ENCODE measurements at places on chromosomes 11 and 22.

GRCh38 chr11:15568440-15568839 is 453.7 kb downstream of the INSC start:
- DNase-seq, result no peak

DNA sequence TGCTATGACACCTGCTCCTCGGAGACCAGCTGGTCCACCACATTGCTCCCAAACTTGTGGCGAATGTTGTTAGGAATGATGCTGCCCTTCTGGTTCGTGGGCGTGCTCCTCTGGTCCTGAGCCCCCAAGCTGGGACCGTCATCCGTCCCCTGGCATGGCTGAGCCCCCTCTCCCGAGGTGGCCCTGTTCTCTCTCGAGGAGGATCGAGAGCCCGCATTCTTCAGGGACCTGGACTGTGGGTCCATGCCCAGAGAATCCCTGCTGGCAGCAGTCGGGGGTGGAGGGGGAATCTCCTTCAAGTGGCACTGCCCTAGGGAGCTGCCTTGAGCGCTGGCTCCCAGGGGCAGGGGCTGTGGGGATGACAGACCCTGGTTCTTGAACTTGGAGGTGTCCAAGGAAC is 17.4 kb downstream of the TST start:
- DNase-seq, result no peak

DNA sequence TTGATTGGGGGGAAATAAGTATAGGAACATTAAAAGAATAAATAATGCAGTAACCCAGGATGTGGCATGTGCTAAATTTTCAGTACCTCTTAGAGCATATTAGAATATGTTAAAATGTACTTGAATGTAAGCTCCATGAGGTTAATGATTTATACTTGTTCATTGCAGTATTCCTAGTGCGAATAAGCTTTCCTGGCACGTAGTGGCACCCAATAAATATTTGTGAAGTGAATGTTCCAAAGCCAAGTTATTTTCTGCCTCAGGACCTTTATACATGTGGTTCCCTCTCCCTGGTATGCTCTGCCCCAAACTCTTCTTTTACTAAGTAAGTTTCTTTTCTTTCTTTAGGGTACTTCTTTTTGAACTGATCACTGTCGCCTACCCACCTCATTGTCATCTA is 118.8 kb downstream of the DBX1 start:
- no peak for DNase-seq

GRCh38 chr11:67278135-67278938 is 10.8 kb upstream of the ANKRD13D start:
- no peak for DNase-seq

Measured in AG04449 (cell line).